ENCODE measurements at places on chromosomes 12 and 14.

DNA sequence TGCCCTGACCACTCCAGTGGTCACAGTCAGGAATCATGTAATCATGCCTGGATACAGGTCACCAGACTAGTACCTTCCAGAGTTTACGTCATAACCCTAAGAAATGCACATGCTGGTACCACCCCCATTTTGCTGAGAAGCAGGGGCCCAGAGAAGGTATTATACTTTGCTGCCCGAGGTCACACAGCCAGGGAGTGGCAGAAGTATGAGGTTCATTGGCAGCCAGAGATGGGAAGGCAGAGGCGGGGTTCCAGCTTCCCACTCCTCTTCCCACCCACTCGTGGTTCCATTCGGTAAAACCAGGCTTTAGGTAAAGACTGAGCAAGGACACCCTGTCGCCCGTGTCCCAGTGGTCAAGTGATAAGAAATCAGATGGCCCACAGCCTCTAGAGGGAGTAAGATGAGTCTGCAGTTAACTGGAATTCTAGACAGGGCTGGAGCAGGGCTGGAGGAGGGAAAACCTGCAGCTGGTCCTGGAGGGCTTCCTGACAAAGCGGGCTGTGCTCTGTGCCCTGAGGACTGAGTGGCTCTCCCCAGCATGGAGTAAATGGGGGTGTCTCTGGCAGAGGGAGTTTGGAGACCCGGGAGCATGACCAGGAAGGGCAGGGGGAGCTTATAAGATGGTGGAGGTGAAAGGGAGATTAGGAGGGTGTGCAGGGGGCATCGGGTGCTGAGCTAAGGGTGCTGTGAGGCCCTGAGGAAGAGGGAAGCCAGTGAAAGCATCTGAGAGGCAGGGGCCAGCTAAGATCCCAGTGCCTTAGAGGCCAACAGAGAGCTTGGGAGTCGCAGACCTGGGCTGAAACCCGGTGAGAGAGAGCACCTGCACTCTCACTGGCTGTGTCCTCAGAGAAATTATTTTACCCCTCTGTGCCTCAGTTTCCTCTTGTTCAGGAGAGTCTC, 5.7 kb downstream of the FAM222A start:
- DNase-seq: no peak

GRCh38 chr12:4213471-4213870, 60.1 kb upstream of the CCND2 start:
- no peak for DNase-seq

GRCh38 chr14:105070760-105071137, 5.5 kb upstream of the GPR132 start:
- no peak for DNase-seq

- peak; percentile 36 for DNase-seq
These were observed 16.6 kb downstream of the FBRSL1 start for GRCh38 chr12:132506328-132507160.

GRCh38 chr12:52631676-52632459, 13.5 kb upstream of the KRT73 start:
- peak; percentile 2 for DNase-seq
